ENCODE measurements at places on chromosomes 7 and 10.

DNA sequence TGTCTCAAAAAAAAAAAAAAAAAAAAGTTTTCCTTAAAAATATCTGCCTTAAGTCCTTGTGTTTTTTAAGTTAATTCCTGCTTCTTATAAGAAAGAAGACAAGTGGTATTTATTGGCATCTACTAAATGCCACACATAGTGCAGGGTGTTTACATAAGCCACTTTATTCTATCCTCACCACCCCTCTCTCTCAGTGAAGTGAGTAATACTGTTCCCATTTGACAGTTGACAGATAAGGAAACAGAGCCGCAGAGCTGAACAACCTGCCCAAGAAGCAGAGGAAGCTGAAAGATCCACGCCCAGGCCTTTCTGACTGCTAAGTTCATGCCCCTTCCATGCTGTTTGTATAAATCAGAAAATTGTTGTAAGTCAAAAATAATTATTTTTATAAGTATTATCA, 54.1 kb downstream of the ABLIM1 start:
- DNase-seq = peak; percentile 65

GRCh38 chr7:116316838-116317628, 106.7 kb downstream of the TES start:
- peak; percentile 100 for DNase-seq

DNA sequence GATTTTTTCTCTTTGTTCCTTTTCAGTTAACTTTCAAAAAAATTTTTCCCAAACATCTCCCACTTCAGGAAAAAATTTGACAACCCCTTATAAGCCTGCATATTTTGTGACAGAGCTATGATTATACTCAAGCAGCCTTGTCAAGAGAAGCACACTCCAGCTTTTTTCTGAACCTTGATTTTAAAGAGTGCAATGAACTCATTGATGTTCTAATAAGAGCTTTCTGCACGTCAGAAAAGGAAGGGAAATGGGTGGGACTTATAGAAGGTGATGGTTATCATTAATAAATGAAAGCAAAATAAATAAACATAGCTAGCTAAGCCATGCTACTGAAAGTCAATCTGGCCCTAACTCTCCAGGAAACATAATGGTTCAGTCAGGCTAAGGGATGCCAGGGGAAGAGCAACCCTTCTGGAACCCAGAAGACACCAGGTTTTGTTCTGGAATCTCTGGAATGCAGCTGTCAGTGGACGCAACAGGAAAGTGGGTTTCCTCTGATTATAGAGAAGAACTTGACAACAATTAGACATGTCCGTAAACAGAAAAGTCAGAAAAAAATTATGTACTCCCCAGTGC, 76.1 kb downstream of the NHLRC2 start:
- no peak for DNase-seq

- no peak for DNase-seq
These were observed 4.7 kb downstream of the TMEM120A start for GRCh38 chr7:75989500-75990388.

- DNase-seq = no peak
These were observed 30.3 kb downstream of the GSTO2 start for GRCh38 chr10:104299031-104299904.

DNA sequence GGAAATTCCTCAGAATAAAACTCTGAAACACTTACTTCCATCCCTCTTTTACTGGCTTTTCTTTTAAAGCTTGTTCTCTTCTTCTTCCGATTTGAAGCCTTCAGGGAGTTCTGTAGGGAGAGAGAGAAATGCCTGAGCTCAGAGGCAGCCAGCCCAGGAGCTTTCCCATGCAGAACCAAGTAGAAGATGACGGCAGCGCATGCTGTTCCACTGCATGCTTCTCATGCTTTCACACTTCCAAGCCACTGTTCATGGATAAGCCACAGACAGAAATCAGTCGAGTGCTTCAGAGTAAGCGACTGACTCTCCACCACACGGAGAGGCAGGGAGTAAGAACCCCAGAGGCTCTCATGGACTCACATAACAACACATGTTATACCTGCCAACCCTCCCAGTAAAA, 237.3 kb downstream of the DGKI start:
- DNase-seq = no peak

All from bronchial epithelial cell (primary cell).